Fibroblast of mammary gland (primary cell): ENCODE measurements at places on chromosomes 12 and 14.
A peak's percentile ranks its signal among the peaks of the same experiment; 100 is the strongest.

GRCh38 chr12:105983622-105984320 is 155.0 kb downstream of the NUAK1 start:
- peak; percentile 57 for DNase-seq

DNA sequence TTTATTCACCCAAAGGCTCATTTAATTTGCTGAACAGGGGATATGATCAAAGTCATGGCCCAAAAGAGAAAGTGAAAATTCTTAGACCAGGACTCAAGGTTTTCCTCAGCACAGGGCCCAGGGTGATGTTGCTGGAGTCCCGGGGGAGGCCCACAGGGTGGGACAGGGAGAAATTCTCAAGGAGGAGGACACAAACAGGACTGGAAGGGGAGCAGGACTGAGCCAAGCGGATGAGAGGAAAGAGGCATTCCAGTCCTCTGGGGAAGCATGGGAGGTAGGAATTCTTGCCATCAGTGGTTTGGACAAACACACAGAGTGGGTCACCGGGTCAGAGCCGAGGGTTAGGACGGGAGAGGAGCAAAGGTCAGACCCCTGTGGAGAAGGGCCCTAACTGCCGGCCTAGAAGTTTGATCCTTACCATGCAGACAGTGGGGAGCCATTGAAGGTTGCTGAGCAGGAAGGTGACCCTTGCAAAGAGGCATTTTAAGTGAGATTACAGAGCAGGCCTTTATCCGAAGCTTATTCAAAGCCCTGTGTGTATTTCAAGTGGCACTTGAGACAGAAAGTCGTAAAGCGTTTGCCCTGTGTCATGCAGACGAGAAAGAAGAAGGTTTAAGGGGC is 68.4 kb upstream of the PTGR2 start:
- no peak for DNase-seq

DNA sequence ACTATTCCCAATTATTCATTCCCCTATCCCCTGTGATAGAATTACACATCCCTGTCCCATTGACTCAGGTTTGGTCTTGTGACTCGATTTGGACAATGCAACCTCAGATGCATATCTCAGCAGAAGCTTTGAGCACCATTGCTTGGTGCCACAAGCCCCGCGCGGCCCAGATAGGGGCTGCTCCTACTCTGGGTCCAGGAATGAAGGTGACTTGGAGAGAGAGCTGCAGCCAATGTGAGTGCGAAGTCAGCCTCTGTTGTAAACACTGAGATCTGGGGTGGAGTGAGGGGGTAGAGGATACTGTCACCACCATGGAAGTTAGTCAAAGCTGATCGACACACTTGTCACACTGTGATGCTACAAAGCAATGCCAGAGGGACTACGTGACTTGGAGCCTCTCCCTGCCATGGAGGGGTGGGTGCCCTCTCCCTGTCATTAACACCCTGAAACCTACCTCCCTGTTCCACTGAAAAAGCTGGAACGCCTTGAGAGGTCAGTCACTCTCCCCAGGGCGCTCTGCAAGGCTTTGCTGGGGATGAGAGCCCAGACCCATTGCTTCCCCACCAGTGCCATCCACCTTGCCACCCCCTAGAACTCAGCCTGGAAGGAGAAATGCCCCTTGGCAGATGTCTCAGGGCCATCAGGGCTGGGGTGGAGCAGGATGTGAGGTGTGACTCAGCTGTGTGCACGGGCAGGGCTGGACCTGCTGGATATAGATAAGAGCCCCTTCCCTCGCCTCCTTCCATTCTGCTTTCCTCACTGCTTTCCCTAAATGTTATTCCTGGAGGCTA is 6.6 kb upstream of the PLEK2 start:
- no peak for DNase-seq

GRCh38 chr12:91203610-91204009 is 21.0 kb upstream of the DCN start:
- DNase-seq = no peak

DNA sequence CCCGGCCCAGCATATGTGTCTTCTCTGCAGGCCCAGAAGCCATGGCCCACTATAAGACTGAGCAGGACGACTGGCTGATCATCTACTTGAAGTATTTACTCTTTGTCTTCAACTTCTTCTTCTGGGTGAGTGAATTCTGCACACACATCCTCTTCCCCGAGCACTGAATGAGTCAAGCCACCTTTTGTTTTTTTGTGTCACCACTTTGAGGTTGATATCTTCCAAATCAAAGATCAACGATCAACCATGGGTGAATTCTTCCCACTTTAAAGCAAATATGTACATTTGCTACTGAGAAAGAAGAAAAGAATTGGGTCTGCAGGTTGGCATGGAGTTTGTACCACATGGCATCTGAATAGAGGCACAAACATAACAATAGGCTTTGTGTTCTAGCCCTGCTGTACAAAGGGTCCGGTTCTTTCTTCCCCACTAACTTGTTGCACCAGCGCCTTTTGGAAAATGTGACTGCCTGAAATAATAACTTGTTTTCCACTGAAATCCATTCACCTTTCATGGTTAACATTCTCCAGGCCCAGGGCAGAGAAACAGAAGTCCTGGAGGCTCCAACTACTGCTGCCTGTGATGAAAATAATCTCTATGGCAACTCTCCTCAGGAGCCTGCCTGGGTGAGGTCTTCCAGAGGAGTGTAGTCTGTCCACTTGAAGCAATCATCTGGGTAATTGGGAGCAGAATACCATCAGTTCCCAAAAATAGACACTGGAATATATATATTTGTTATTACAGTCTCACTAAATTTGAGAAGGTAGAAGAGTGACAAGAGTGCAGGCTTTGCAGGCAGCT is 27.6 kb downstream of the TSPAN11 start:
- no peak for DNase-seq

- DNase-seq = no peak
These were observed 14.8 kb upstream of the BCL11B start for GRCh38 chr14:99286761-99287160.

DNA sequence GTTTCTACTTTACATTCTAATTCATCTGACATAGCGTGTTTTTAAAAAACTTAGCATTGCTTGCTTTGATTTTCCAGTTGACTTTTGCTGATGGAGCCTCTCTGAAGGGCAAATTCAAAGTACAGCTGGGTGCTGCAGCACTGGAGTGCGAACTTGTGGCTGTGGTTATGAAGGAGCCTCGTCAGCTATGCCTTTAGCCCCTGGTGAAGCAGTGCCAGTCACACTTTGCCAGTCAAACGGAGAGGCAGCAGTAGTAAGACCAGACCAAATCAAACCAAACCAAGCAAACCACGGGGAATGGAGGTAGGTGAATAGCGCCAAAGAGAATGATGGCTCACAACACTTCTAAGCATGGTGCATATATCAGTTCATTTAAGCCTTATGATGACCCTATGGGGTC is 15.1 kb upstream of the SLC38A2 start:
- no peak for DNase-seq

DNA sequence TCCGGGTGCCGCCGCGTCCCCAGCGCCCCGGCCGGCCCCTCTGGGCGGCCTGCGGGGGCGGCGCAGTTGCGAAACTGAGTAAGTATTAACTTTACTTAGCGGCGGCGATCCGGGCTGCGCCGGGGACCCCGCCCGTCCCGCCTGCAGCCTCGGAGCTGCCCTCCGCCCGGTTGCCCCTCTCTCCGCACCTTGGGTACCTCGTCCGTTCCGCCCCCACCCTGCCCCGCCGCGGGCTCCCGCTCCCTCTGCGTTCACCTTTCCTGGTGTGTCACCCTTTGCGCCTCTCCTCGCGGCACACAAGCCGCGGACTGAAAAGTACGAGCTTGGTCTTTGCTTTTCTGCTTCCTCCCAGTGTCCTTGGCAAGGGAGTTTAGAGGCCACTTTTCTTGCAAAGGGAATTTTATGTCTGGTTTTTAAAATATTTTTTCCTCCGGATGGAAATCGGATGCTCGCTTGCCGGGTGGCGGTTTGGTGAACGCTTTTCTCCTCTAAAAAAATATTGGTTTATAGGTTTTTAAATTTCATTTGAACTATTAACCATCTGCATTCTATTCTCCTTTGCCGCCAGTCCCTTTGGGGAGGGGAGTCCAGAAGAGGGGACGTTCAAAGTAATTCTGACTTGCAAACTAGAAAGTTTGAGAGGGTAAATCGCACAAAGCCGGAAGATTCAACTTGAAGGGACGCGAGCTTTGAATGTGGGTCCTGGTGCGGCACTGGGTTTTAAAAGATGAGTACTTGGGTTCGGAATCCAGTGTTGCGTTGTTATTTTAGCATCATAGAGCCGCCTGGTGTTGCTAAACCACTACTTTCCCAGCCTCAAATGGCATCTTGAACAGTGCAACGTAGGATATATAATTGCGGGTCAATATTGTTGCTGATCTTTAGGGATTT is 834 bp downstream of the RASSF8 start:
- peak; percentile 91 for DNase-seq

DNA sequence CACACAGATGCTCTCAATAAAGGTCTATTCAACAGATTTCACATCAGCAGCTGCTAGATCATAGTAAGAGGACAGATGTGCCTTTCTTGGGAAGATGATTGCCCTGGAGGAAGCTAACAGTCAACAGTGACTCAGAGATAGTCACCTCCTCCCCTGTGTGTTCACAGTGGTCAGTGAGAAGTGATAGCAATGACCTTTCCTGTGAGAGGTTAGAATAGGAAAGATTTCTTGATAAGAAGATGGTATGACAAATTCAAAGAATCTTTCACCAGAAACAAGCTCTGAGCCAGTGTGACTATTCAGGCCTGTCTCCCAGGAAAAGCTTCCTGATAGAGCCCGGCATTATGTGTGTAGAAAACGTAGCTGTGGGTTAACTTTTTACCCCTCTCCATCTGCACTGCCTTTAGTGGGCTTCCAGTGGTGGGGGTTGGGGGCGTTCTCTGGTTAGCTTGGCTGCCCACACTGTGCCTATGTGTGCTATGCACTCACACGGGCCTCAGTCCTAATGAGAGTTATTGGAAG is 66.4 kb upstream of the ARHGAP5 start:
- DNase-seq = peak; percentile 87

- DNase-seq = no peak
These were observed 41.7 kb downstream of the ZCRB1 start for GRCh38 chr12:42284157-42284556.

DNA sequence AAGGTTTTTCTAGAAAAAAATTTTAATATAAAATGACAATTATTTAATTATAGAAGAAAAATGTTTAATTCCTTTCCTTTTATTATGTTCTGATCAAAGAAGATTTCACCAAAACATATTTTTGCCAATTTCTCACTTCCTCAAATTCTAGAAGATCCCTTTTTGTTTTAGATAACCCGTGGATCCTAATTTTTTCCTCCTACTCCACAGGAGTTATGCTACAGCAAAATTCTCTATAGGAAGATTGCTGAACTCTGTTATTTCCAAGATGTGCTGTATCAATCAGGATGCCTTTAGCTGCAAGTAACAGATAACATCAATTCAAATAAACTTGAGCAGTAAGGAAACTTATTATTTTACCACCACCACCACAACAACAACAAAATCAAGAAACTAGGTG is 3.8 kb upstream of the SNX6 start:
- no peak for DNase-seq

GRCh38 chr12:122090759-122091515 is 12.4 kb downstream of the MLXIP start:
- DNase-seq = peak; percentile 94

GRCh38 chr14:54838931-54839512 is 63.6 kb downstream of the GCH1 start:
- DNase-seq = no peak

DNA sequence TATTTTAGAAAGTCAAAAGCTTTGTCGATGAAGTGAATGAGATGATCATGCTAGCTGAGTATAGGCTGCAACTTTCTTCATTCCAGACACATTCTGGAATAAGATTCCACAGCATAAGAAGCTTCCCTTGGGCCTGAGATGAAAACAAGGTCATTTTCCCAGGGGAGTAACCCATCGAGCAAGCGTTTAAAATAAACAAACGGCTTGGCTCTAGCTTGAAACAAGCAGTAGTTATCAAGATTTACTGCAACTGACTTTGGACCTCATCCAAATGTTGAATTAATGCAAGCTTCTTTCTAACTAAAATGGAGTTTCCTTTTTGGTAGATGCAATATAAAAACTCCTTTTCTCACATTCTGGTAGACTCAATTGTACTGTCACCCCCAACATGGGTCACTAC is 23.0 kb downstream of the KCNJ8 start:
- DNase-seq = peak; percentile 80

- peak; percentile 28 for DNase-seq
These were observed 1.2 kb downstream of the SPTSSA start for GRCh38 chr14:34460841-34461240.

- no peak for DNase-seq
These were observed 435.3 kb downstream of the RAD51B start for GRCh38 chr14:68254669-68255527.
